NCI-H82 (cell line): ENCODE measurements at places on chromosomes 11 and 22.
A peak's percentile ranks its signal among the peaks of the same experiment; 100 is the strongest.

- DNase-seq = peak; percentile 66
These were observed 22.9 kb upstream of the MRPL17 start for GRCh38 chr11:6705905-6706535.

GRCh38 chr22:33569559-33569958 is 350.7 kb downstream of the LARGE1 start:
- peak; percentile 84 for DNase-seq

DNA sequence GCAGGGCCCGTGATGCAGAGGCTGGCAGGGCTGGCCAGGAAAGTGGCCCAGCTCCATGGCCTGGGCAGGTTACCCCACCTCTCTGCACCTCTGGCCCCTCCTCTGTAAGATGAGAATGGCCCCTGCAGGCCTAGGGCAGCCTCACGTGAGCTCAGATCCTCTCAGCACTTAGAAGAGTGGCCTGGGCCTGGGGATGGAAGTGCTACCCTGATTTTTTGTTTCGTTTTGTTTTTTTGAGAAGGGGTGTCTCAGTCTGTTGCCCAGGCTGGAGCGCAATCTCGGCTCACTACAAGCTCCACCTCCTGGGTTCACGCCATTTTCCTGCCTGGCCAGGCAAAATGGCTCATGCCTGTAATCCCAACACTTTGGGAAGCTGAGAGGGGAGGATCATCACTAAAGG is 982 bp downstream of the APOBEC3H start:
- no peak for DNase-seq

DNA sequence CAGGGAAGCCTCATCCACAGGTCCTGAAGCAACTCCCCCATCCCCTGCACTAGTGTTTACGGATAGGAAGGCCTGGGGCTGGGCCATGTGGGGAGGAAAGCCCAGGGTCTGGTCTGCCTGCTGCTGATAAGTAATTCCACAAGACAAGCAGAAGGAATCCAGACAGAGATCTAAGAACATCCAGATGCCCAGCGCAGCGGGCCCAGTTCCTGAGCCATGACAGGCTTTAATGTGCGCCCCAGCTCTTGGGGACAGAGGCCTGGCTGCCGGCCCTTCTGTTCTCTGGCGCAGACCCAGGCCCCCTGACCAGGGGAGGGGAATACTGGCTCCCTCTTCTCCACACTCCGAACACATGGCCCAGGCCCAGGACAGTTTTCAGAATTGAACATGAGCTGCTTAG is 28.8 kb upstream of the ETS1 start:
- no peak for DNase-seq

GRCh38 chr11:86068138-86068871 is 579 bp downstream of the PICALM start:
- DNase-seq = peak; percentile 49

- DNase-seq = peak; percentile 30
These were observed 28.3 kb downstream of the RTN4R start for GRCh38 chr22:20239676-20240446.

DNA sequence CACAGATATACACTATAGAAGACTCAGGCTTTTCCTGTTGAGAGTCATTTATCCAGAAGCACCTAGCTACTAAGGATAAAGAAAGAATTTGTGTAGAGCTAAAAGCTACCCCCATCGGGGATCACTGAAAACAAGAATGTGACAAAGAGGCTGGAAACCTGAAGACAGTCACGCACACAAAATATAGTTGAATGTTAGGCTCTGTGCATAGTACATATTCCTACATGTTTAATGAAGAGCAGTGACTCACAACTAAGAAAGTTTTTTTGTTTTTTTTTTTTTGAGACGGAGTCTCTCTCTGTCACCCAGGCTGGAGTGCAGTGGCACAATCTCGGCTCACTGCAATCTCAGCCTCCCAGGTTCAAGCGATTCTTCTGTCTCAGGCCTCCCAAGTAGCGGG is 8.4 kb downstream of the OR10V1 start:
- no peak for DNase-seq

- DNase-seq = peak; percentile 75
These were observed 15.5 kb upstream of the UPK3A start for GRCh38 chr22:45268958-45269844.

- DNase-seq = no peak
These were observed 778 bp upstream of the PAK1 start for GRCh38 chr11:77474684-77475060.

DNA sequence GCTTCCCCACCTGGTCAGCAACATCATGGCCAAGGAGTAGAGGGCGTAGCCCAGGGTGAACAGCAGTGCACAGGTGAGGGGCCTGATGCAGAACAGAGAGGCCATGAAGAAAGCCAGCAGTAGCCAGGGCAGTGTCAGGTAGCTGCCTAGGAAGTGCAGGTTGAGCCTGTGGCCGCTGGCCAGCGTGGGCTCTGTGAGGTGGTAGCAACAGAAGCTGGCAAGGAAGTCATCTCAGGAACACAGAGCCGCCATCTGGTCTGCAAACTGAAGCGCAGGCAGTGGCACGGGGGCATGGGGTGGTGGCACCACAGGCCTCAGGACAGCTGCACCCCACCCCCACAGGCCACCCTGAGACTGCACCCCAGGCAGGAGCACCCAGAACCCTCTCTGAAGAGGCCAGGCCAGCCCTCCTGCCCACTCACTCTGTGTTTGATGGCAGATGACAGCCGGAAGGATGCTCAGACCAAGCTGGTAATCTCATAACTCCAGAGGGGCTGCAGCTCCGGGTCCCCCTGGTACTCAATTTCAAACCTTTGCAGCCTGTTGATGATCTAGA is 95.3 kb downstream of the MED15 start:
- DNase-seq = no peak

GRCh38 chr11:114340311-114341131 is 44.3 kb downstream of the NNMT start:
- peak; percentile 76 for DNase-seq

- no peak for DNase-seq
These were observed 72.3 kb downstream of the SHANK2 start for GRCh38 chr11:71179877-71180605.

DNA sequence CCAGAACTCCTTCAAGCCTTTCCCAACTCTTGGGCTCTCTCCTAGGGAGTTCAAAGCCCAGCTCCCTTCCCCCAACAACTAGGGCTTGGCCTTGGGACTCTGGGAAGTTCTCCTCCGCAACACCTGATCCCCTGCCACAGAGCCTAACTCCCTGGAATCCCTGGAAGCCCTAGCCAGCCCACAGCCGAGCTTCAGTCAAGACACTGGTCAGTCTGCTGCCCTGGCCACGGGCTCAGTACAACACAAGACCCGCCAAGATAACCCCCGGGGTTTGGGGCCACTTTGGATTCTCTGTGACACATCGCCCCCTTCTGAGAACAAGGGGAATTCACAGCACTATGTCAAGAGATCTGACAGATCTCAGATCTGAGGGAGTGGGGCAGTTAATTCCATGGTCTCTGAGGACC is 58.3 kb downstream of the SLC22A12 start:
- peak; percentile 55 for DNase-seq

GRCh38 chr22:50189184-50189848 is 3.6 kb downstream of the TRABD start:
- DNase-seq = no peak
